Stimulated activated CD4-positive, alpha-beta T cell treated with anti-CD3 and anti-CD28 coated beads, Interleukin-1b, Interleukin-23, amount 100 ng/mL, for 1 hour (primary cell): ENCODE measurements at places on chromosomes 3 and 15.

DNA sequence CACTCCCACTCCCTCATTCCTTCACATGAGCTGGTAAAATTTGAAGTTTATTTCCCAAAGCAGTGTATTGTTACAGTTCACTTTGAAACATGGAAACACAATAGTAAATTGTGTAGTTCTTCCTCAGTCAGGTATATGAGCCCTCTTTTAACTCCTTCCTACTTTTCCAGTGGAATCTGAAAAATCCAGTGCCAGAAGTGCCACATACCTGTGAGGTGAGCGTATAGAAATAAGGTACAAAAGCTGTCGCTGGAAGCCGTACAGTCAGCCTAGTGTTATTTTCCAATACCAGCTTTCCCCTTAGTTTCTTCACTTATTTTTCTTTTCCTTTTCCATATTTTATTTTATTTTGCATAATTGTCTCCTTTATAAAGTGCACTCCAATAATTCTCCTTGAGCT is 81.7 kb upstream of the CADM2 start:
- no peak for DNase-seq

DNA sequence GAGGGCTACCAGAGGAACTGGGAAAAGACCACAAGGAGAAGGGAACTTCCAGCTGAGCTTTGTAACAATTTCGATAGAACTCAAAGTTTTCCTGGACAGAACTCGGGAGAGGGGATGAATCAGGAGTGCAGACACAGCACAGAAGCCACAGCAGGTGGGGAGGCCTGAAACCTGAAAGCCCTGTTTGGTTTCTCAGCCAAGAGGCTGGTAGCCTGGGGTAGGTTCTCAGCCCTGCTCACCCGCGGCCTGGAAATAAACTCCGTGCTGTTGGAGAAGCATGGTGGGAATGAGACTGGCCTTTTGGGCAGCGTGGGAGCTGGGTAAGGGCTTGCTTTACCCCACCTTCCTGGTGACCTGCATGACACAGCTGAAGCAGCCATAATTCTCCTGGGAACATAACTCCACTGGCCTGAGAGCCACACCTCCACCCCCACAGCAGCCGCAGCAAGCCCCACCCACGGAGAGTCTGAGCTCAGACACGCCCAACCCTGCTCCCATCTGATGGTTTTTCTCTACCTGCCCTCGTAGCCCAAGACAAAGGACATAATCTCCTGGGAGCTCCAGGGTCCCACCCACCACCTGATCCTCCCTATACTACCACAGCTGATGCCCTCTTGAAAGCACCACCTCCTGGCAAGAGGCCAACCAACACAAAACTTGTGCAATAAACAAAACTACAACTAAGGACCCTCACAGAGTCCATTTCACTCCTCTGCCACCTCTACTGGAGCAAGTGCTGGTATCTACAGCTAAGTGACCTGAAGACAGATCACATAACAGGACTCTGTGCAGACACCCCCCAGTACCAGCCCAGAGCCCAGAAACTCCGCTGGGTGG is 52.5 kb upstream of the CHRM5 start:
- no peak for DNase-seq

GRCh38 chr15:87209891-87210689 is 1046.4 kb downstream of the NTRK3 start:
- DNase-seq, result no peak

- DNase-seq, result no peak
Observed at GRCh38 chr15:38533926-38534325, 30.7 kb downstream of the RASGRP1 start.

- DNase-seq, result no peak
Observed at GRCh38 chr3:140424726-140425125, 253.1 kb upstream of the TRIM42 start.

DNA sequence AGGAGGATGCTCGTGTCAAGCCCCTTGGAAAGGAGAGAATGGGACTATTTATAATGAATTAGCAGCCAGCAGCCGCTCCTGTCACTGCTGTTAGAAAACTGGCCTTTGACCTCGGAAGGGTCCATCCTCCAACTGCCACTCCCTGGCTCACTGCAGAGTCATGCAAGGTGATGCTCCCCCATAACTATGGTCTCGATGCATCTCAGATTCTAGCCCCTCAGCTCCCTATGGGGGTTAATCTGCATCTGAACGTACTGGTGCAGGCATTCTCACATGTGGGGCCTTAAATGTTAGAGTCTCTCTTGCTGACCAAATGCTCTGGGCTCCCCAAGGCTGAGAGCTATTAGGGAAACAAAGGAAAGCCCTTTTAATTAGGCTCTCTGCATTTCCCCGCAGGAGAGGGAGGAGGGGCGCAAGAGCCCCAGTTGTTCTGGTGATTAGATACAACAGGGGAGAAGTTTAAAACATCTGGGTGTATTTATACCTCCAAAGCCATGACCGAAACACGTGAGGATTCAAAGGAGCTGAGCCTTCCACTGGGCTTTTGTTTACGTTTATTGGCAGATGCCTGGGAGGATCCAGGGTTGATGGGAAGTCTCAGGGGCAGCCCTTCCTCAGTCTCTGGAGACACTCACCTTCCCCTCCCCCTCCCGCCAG is 182.5 kb downstream of the OPA1 start:
- no peak for DNase-seq

- no peak for DNase-seq
Observed at GRCh38 chr3:172787746-172788145, 37.2 kb downstream of the ECT2 start.

- no peak for DNase-seq
Observed at GRCh38 chr15:48493084-48493762, 152.3 kb downstream of the FBN1 start.

DNA sequence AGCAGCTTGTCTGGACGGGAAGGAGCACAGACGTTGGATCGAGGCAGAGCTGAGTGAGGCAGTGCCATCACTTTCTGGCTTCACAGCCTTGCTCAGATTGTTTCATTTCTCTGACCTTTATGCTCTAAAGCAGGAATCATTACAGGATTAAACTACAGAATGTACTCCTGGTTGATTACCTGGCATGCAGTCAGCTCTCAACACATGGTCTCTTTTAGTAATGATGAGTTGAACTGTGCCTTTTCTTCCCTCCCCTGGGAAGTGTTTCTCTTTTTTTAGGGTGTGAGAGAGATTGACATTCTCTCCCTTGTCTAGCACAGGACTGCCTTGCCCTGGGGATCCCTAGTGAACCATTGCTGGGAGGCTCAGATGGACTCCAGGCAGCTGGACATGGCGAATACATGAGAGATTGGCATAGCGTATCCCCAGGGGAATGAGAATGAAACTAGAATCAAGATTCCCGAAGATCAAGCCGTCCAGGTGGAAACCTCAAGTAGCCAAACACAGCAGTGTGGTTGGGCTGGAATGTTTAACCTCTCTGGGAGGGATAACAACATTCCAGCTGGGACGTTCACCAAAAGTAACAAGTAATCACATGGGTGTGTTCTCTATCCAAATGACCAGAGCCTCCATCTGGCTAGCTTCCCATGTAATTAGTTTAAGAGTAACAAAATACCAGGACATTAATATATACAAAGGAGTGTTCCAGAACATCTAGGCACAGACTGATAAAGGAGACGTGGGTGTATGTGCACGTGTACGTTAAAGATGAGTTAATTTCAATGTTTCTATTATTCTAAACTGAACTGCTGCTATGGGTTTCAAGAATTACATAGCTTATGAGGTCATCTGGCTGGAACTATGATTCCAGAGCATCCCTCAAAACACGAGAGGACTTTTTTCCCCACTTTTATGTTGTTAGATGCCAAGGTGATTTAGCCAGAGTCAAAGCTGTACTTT is 118.6 kb upstream of the NR2E3 start:
- DNase-seq, result no peak

DNA sequence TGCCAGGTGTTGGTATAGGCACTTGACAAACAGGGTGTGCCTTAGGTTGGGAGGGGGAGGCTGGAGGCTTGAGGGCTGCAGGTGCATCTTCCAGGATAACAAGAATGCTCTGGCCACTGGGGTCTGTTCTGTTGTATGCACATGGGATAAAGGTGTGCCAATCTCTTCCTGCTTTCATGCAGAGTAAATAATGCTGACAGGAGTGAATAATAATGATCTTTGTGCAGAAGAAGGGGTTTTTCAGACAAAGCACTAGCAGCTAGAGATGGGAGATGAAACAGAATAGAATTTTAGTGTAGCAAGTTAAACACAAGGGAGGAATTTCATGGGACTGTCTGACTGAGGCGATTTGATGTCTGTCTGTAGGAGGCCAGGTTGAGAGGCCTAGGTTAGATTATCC is 1.9 kb upstream of the ROPN1 start:
- no peak for DNase-seq

DNA sequence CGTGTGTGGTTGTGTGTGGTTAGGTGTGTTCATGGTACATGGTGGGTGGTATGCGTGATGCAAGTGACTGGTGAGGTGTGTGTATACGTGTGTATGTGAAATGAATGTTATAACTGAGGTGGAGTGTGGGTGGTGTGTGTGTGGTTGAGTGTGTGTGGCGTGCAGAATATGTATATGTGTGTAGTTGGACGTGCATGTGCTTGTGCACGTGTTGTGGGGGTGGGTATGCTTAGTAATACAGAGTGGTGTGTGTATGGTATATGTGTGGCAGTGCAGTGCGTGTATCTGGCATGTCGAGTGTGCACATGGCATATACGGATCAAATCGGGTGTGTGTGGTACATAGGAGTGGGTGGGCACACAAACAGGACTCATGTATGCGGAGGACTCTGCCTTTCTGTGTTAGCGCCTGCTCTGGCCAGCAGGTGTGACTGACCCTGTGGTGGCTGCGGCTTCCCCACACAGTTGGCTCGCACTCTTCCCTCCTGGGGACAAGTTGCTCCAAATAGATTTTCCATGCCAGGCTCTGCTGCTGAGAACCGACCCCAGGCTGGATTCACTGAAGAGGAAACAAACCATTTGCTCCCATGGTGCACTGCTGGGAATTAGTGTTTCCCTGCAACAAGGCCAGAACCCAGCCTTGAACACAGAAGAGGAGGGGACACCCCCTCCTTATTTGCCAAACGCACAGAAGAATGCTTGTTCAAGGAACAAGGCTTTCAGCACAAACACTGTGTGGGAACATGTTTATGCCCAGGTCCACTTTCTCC is 1.2 kb upstream of the C3orf70 start:
- no peak for DNase-seq

GRCh38 chr15:64850778-64851502 is 9.2 kb downstream of the PLEKHO2 start:
- no peak for DNase-seq

- DNase-seq, result no peak
Observed at GRCh38 chr15:90665288-90666134, 51.6 kb upstream of the BLM start.

DNA sequence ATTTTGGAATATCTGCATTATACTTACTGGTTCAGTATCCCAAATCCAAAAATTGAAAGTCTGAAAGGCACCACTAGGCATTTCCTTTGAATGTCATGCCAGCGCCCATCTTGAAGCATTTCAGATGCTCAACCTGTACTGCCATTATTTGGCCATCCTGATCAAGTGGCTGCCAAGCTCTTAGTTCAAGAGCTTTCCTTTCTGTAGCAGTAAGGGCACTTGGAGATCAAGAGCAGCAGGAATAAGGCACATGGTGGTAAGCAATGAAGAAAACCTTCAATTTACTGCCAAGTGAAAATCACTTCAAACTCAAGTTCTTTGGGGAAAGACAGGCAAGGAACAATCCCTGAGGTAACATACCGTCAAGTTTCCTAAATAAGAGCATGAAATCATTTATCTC is 10.0 kb downstream of the RHOA start:
- DNase-seq, result no peak

GRCh38 chr3:87350367-87351199 is 74.2 kb upstream of the POU1F1 start:
- no peak for DNase-seq

GRCh38 chr3:16893618-16894200 is 9.0 kb downstream of the PLCL2 start:
- no peak for DNase-seq

GRCh38 chr3:134132961-134133360 is 103.2 kb upstream of the SLCO2A1 start:
- no peak for DNase-seq

DNA sequence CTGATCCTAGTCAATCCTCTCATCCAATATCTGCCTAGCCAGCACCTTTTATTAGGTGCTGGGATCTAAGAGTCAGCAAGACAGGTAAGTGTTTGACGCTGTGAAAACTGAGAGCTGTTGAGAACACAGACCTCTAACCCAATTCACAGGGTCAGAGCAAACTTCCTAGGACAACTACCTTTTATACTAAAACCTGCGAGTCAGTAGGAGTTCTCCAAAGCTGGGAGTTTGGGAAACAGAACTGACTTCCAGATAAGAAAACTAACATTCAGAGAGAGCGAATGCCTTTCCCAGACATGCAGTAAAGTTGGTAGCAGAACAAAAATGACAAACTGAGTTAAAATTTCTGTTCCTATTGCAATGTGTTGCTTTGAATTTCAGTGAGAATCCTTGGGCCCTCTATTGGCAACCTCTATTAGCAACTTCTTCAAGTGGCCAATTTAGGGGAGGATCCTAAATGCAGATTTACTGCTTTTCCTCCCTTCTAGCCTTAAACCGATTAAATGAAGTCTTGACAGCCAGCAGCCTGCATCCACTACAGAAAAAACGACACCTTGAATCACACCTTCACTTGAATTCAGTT is 11.3 kb downstream of the NR2E3 start:
- DNase-seq, result no peak

DNA sequence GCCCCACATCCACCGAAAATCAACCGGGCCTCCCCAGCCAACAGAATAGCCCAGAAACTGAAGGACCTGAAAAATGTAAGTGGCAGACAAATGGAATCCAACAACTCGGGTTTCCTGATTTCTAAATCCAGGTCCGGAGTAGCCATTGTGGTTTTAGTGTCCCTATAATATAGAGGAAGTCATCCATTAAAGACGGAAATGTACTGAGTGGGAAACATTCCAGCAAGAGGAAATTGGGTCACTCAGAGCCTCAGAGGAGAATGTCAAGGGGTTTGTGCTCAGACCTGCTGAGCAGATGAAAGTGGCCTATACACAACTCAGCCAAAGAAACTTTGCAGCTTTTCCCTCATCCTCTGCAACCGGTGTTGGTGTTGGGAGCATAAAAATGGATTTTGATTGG is 366.7 kb downstream of the ERC2 start:
- DNase-seq, result no peak

DNA sequence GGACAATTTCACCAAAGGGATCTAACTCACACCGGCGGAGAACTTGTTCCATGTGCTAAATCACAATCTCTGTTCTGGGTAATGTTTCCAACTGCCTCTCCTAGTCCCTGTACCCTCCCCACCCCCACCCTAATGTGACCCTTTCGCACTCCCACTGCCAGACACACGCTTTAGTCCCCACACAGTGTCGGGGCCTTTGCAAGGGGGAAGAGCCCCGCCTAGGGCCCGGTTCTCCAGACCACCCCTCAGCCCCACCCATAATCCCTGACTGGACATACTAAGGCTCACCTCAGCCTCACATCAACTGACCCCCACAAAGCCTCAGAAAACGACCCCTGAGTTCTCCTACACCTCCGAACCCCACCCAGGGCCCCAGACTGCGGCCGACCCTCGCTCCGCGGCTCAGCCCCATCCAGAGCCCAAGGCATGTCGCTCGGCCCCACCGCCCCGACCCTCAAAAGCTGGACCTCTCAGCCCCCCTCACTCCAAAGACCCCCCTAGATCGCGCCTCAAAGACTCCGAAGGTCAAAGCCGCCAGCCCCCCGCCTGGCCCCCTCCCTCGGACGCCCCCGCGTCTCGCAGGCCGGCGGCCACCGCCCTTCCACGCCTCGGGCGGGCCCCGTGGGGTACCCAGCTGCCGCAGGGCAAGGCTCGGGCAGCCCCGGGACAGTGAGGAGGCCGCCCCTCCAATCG is 72.0 kb upstream of the MAP4 start:
- DNase-seq, result no peak

GRCh38 chr3:158672215-158673176 is at the start of gene LXN:
Gene LXN (minus strand): TSS chr3:158672648. CDS start chr3:158672478, 170 bp downstream.
- peak; percentile 42 for DNase-seq
